Aorta (tissue), 5 donors: ENCODE measurements at places on chromosomes 12 and 14.

DNA sequence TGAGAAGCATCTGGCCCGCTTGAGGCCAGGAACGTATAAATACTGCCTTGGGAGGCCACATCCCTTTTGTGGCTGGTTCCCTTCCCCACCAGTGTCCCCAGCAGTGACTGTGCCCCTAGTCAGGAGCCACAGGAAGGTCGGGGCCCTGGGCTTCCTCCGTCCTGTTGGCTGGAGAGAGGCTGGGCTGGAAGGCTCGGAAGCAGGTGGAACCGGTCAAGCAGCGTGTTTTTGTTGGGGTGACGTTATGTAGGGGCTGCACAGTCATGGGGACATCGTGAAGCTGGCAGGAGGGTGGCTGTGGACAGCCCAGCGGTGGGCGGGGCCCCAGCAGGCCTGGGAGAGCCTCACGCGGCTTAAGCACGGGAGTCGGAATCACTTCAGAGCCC is 10.1 kb downstream of the XRCC3 start:
- DNase-seq: no peak

GRCh38 chr14:45048385-45048784 is 35.5 kb upstream of the PRPF39 start:
- DNase-seq: no peak

DNA sequence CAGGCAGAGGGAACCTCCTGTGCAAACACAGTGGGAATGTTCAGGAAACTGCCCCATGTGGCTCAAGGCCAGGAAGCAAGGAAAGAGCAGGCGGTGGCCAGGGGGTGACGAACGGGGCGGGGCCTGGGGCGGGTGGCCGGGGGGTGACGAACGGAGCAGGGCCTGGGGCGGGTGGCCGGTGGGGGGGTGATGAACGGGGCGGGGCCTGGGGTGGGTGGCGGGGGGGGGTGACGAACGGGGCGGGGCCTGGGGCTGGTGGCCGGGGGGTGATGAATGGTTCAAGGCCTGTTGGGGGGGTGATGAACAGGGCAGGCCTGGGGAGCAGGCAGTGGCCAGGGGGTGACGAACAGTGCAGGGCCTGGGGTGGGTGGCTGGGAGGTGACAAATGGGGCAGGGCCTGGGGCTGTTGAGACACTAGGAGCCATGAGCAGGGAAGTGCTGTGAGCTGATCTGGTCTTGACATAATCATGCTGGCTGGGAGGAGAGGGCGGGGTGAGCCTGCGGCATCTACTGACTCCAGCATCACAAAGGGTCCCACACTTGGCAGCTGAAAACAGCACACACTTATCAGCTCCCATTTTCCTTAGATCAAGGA is 62.7 kb upstream of the FBRSL1 start:
- DNase-seq: no peak

- no peak for DNase-seq
Observed at GRCh38 chr14:93686268-93686667, 102.0 kb downstream of the PRIMA1 start.

GRCh38 chr14:46734286-46734685 is 82.7 kb upstream of the RPL10L start:
- DNase-seq: no peak

GRCh38 chr12:93829016-93829415 is 151.8 kb downstream of the CRADD start:
- DNase-seq: no peak

DNA sequence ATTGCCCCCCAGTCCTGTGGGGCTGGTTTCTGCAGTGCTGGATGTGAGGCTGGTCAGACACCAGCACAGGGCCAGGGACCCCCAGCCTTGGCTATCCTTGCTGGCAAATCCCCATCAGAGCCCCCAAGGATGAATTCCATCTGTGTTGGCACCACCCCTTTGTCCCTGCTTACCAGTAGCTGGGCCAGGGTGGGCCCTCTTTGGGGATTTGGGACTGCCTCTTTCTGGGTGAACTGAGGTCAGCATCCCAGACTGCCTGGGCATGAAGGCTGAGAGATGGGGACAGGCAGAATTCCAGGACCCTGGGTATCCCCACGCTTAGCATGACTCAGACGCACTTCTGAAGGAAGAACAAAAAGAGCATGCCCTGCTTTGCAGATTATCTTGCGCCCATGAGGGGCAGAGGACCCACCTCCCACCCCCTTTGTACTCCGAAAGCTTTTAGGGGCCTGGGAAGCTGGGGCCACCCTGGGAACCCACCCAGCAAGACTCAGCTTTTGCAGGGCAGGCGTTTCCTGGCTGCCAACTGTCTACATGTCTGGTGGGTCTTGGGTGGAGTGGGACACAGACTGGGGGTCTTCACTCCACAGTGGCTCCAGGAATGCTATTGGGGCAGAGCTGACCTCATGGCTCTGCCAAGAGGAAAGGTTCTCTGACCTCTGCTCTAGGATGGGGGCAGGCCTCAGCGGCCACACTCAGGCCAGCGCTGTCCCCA is 26.8 kb downstream of the RFLNA start:
- DNase-seq: no peak

- DNase-seq: no peak
Observed at GRCh38 chr14:89377544-89377943, 39.5 kb downstream of the FOXN3 start.

DNA sequence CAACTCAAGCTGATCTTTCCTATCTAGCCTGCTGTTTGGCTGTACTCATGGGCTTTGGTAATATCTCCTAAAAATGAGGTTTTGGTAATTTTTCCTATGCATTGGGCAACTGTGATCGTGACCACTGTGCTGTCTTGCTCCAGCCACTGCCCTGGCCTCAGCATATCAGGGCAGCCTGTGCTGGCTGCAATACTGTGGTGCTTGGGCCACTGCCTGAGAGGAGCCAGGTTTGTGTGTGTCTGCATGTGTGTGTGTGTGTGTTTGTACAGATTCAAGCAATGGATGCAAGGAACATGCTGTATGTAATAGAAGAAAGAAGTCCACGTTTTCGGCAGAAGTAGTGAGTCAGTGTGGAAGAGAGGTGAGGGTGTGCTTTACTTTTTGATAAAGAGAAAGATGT is 13.0 kb downstream of the ERG28 start:
- no peak for DNase-seq

- DNase-seq: peak; percentile 82
Observed at GRCh38 chr12:49043856-49044258, 16.7 kb downstream of the KMT2D start.
